Activated T-helper 1 cell treated with anti-CD3 and anti-CD28 coated beads, Interleukin-2, amount 50 U/mL, for 16 hours (primary cell): ENCODE measurements at places on chromosomes 13 and 19.

DNA sequence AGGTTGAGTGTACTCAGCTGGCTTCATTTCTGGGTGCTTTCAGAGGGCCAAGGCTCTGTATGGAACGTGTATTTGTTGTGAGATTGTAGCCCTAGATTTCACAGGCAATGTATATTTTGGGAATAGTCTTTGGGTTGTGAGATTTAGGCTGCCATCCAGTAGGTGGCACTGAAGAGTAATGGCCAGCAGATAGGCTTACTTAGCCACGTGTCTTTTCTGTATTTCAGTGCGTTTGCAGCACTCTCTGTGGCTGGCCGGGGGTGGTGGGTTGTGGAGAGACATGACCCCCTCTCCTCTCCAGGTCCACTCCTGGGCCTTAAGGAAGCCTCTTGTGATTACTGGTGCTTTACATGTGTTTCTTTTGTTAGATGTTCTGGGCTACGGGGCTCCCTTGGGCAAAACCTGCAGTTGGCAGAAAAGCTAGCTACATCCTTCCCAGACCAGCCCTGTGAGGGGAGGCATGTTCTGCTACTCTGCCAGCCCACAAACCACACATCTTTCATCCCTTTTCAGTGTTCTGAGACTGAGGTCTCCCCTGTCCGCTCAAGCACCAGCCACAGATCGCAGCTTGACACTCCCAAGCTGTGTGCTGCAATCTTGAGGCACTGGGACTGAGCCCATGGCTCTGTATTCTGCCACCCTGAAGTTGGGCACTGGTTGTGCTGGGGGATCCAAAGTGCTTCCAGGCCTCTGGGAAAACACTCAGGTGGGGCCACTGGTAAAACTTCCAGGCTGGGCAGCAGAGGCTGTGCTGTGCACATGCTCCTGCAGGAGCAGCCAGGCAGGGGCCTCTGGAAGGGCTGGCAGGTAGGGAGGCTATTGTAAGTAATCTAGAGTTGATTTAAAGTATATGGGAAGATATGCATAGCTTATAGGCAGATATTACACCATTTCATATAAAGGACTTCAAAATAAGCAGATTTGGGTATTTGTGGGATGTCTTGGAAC is 1096.8 kb upstream of the PCDH20 start:
- DNase-seq: no peak

DNA sequence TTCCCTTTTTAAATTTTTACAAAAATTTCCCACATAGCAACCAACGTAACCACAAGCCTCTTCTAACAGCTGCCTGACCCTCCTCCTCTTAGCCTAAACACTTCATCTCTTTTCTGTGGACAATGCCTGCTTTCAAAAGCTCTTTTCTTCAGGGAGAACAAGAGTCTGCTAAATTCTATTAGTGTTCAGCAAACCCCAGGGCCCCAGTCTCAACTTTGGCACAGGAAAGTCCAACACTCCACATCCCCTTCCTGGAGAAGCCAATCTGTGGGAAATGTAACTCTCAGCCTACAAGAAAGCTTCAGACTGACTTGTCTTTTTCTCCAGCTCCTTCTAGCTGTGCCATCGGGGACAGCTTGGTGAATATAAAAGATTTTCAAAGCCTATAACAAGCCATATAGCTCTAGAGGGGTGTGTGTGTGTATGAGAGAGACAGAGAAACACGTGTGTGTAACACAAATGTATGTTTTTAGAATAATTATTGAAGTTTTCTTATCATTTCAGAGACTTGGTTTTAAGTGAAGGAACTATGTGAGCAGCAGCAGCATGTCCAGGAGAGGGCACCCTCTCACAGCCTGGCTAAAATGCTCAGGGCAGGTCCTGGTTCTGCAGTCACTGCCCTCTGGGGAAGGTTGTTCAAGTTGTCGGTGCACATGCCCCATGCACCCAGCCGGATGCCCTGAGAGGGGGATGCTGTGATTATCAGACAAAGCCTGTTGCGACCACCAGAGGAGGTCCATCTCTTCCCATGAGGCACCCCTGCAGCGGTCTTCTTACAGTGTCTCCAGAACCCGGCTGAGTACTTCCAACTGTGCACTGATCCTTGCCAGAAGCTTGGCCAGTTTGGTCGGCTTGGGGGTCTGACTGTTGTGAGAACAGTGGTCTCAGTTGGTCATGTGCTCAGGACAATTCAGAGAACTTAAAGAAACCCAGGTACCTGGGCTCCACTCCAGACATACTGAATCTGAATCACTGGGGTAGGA is 34.4 kb downstream of the CCDC70 start:
- no peak for DNase-seq

DNA sequence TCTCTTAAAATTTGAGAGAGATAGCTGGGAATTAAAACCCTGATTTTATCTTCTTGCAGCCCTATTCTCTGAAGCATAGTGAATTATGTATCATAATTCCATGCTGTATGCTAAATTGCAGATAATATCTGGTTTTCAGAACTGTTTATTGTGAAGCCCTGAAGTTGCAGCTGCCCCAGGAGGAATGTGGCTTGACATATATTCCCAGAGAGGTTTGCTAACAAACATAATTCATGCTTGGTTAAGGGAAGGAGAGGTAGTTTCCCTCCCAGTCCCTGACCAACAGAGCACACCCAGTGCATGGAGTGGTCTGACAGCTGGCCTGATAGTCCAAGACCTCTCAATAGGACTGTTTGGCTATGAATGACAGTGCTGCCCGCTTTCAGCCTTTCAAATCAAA is 500.6 kb upstream of the MIR17HG start:
- DNase-seq: no peak

- DNase-seq: no peak
Observed at GRCh38 chr19:11028146-11028545, 61.1 kb upstream of the LDLR start.

DNA sequence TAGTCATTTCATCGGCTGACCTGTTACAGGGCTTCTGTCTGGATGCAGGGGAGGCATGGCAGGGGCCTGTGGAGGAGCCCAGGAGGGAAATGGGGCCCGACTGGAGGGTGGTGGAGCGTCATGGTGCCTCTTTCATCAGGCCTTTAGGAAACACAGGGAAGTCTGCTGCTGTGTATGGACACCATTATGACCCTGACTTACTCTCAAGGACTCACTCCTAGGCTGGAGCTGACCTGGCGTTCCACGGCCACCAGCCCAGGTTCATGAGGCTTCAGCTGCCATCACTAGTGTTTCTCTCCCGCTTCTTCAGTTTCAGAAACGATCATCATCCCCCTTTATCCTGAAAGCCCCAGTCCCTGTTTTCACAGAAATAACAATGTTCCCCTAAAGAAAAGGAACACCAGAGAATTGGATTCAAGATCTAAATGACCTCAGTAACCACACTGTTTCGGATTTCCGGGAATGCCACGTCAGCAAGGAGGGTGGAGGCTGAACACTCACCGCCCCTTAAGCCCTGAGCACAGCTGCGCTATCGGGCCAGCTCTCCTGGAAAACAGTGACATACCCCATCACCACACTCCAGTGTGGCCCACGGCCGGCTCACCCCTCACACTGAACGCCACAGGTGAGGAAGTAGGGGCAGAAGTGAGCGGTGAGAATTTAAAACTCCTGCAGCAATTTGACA is 67.6 kb downstream of the SOX1 start:
- no peak for DNase-seq

- DNase-seq: peak; percentile 58
Observed at GRCh38 chr19:17001603-17002183, 24.9 kb downstream of the CPAMD8 start.

GRCh38 chr13:76830805-76831204 is 55.4 kb downstream of the KCTD12 start:
- no peak for DNase-seq

DNA sequence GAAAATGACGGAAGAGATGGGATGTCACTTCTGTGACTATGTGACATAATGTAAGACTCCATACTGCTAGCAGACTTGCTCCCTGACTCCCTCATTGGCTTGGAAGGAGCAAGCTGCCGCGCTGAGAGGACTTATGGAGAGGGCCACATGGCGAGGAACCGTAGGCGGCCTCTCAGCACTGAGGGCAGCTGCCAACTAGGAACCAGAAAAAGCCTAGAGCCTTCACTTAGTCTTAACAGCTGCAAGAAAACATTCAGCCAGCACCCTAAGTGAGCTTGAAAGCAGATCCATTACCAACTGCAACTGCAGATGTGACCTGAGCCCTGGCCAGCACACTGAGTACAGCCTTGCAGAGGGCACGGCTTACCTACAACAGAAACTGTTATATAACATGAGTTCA is 33.9 kb downstream of the USP12 start:
- DNase-seq: no peak

- DNase-seq: no peak
Observed at GRCh38 chr19:10420444-10421239, at the start of gene PDE4A. PDE4A (plus strand) TSS chr19:10420538; CDS start chr19:10420765, 227 bp downstream.

DNA sequence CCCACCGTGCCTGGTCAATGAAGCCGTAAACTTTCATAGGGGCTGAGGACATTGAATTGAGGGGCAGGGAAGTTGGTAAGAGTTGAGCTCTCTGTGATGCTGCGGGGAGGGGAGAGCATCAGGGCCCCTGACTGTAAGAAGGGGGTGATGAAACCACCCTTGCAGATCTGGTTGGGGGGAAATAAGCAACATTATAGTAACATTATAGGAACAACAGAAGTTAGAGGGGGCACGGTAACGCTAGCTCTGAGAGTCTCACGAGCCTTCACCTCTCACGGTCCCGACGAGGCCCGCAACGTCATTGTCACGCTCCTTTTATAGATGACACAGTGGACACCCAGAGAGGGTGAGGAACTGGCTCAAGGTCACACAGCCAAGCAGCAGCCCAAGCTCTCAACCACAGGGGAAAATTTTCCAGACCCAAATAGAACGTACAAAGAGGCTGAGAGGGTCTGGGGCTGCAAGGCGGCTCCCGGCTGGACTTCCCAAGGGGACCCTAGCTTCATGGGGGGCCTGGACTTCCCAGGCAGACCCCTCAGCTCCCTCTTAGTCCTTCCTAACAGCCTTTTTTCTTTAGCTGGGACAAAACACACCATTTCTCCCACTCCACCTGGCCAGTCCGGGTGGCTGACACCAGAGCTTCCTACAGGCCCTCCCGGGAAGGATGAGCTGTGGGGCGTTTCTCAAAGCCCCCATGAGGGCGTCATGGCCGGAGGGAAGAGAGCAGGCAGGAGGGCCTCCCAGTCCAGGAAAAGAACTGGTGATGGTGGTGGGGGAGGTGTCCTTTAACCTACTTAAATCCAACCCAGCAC is 4.1 kb downstream of the TLE5 start:
- DNase-seq: no peak

DNA sequence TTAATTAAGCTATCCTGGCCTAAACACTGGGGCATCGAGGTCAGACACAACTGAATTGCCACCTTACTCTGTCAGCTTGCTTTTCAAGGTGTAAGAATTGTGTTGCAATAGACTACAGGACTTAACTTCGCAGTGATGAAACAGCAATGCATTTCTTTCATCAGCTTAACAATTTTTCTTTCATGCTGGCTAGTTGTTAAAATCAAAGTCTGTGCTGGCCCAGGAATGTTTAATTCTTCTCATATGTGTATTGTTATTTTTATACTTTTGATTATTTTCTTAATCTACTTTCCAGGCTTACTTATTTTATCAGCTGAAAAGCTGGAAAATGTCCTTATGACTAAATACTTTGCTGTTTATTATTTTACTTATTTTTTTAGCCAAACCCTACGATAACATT is 79.7 kb downstream of the EFNB2 start:
- no peak for DNase-seq

GRCh38 chr13:89150362-89150761 is 1479.2 kb downstream of the SLITRK5 start:
- DNase-seq: no peak

DNA sequence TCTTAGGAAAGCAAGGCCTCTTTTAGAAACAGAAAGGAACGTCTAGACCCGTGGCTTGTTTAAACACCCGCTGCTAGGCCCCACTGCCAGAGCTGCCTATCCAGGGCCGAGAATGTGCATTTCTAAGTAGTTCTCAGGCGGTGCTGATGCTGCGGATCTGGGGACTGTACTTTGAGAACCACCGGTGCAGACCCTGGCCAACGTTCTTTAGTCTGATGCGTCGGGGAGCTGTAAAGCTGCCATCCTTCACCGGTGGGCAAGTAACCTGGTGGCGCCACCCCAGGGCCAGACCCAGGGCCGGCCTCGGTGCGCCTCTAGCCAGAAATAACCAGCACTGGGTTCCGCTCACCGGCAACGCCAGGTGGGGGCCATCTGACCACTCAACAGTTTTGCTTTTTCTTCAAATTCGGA is 47.1 kb downstream of the TGDS start:
- no peak for DNase-seq

GRCh38 chr13:29957320-29957719 is 106.9 kb upstream of the UBL3 start:
- no peak for DNase-seq

- no peak for DNase-seq
Observed at GRCh38 chr19:6473647-6474046, 7.9 kb downstream of the DENND1C start.

DNA sequence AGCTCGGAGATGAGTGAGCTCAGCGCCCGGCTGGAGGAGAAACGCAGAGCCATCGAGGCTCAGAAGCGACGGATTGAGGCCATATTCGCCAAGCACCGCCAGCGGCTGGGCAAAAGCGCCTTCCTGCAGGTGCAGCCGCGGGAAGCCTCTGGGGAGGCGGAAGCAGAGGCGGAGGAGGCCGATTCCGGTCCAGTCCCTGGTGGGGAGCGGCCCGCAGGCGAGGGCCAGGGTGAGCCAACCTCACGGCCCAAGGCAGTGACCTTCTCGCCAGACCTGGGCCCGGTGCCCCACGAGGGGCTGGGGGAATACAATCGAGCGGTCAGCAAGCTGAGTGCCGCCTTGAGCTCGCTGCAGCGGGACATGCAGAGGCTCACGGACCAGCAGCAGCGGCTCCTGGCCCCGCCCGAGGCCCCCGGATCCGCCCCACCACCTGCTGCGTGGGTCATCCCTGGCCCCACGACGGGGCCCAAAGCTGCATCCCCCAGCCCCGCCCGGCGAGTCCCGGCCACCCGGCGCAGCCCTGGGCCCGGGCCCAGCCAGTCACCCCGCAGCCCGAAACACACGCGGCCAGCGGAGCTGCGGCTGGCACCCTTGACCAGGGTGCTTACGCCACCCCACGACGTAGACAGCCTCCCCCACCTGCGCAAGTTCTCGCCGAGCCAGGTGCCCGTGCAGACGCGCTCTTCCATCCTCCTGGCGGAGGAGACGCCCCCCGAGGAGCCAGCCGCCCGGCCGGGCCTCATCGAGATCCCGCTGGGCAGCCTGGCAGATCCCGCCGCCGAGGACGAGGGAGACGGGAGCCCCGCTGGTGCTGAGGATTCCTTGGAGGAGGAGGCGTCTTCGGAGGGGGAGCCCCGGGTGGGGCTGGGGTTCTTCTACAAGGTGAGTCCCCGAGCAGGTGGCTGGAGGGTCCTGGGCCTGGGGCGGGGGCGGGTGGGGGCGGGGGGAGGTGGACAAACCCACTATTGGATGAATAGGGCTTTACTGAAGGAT is 16.8 kb downstream of the XAB2 start:
- DNase-seq: no peak

GRCh38 chr19:58181902-58182576 is 822 bp upstream of the ZNF274 start:
- DNase-seq: peak; percentile 21

- DNase-seq: no peak
Observed at GRCh38 chr19:42989851-42990250, 36.4 kb downstream of the PSG11 start.

DNA sequence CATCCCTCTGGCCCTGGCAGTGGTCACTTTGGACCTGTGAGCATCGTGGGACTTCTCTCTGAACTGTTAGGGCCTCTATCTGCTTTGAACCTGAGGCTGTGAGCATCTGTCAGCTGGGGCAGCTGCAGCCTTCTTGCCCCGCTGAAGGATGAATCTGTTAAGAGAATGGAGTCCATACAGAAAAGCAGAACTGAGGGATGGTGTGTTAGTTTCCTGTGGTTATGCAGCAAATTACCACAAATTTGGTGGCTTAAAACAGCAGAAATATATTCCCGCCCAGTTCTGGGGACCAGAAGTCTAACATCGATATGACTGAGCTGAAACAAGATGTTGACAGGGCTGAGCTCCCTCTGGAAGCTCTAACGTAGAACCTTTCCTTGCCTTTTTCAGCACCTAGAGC is 1.6 kb upstream of the ZNF497 start:
- DNase-seq: no peak
